ENCODE measurements at places on chromosomes 5 and 9.
A peak's percentile ranks its signal among the peaks of the same experiment; 100 is the strongest.

- DNase-seq, result no peak
Measured at GRCh38 chr5:138386290-138386689, 33.8 kb downstream of the KDM3B start.

- DNase-seq, result no peak
Measured at GRCh38 chr5:129760636-129761325, 12.9 kb downstream of the MINAR2 start.

DNA sequence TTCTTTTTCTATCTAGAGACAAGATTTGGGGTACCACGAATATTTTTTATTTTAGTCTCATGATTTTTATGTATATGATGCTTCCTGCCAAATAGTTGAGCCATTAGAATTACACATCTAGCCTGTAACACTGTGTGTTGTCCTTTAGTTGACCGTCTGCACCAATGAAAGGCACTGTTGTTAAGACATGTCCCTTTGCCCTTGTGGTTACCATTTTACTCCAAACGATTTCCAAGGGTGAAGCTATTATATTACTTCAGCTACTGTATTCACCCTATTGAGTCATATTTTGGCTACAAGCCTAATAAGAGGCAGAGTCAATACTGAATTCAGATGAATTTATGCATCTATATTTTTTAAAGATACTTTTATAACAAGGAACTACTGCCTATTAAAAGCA lies 207.6 kb downstream of the CETN3 start:
- no peak for DNase-seq

DNA sequence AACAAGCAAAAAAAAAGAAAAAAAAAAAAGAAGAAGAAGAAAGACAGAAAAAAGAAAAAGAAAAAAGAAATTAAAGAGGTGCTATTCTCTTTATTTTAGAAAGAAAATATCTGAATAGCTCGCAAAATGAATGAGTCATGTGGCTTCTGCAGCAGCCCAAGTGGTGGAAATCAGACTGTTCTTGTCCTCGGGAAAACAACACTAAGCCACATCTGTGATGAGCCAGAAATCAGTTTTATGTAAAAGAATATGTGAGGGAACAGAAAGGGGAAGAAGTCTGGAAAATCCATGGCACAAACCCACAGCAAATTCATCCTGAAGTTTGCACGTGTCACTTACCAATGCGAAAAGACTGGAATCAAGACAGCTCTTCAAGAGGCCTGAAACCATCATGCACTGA lies 118.7 kb upstream of the GAS1 start:
- peak; percentile 40 for DNase-seq

DNA sequence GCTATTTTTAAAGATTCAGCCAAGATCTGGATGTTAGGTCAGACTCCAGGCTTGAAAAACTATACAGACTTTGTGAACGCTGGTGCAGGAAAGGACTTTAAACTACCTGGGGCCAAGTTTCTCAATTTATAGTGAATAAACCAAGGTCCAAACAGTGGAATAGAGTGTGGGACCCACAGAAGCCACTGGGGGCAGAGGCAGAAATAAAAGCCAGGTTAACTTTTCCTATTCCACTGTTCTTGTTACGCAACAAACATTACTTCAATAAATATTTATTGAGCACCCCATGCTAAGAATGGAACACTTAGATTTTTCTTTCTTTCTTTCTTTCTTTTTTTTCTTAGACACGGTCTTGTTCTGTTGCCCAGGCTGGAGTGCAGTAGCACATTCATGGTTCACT lies 11.0 kb upstream of the HAVCR1 start:
- DNase-seq, result no peak

DNA sequence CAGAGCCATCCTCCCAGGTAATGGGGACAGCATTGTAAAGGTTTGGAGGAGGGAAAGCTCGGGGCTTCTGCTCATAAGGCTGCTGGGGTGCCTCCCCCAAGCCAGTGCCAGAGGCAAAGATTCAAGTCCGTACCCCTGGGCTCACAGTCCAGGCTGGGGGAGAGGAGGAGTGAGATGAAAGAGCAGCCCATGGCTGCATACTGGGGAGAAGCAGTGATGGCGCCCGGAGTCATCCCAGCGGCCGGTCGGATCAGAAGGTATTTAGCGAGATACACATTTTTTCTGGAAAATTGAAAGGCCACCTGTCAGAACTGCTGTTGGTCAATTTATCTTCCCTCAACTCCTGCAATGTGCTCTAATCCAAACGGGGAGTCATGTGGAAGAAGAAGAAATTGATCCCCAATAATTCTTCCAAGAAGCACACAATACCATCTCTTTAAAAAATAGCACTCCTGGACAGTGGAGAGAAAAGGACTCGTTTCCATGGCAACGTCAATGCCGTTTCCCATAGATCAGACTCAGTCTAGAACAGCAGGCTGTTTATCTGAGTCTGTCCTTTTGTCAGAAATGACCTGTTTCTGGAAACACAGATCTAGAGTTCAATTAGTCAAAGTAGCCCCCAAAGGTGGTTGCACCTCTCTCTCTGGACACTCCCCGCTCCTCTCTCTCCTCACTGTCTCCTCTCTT lies 65.9 kb downstream of the NSG2 start:
- no peak for DNase-seq
